Large intestine (tissue), 12 donors: ENCODE measurements at places on chromosomes 7 and 10. TPM values are rescaled to one million over a fixed set of nuclear protein-coding genes. Genes with fewer than 3 reads are reported as not detected.

DNA sequence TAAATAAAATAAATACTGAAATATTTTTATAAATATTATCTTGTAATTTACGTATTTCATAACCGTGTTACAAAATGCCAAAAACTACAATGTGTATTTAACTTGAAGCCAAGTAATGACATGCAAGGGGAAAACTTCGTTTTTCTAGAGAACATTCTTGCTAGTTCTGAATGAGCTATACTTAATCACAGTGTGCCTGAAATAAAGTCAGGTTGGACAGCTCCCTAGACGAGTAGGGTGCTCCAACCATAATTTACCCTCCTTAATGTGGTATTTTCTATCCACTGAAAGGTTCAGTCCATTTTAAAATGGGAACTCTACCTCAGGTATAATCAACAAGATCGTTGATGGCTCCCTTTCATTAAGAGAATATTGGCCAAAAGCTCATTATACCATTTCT is 194.5 kb upstream of the AHR start:
- no peak for DNase-seq

DNA sequence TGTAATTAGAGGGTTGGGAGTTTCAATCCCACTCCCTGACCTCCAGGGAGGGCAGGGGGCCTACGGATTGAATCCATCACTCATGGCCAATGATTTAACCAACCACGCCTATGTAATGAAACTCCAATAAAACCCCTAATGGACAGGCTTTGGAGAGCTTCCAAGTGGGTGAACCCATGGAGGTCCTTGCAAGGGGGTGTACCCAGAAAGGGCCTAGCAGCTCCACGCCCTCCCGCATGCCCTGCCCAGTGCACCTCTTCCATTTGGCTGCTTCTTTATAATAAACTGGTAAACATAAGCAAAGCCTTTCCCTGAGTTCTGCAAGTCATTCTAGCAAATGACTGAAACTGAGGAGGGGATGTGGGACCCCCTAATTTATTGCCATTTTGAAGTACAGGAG is 280.1 kb downstream of the FRMD4A start:
- no peak for DNase-seq

DNA sequence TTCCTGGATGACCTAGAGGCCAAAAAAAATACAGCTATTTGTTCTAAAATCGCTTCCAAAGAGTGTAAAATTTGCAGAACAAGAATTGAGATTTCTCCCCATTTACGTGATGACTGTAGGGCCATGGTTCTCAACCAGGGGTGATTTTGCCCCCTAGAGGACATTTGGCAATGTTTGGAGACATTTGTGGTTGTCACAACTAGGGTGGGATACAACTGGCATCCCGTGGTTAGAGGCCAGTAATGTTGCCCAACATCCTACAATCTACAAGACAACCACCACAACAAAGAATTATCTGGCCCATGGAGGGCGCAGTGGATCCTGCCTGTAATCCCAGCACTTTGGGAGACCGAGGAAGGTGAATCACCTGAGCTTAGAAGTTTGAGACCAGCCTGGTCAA is 22.8 kb upstream of the MALSU1 start:
- no peak for DNase-seq

- peak; percentile 41 for DNase-seq
Observed at GRCh38 chr10:111076191-111076681, 593 bp upstream of the ADRA2A start.

GRCh38 chr10:62690703-62691102 is 113.8 kb upstream of the ADO start:
- DNase-seq = no peak

GRCh38 chr10:96188916-96189315 is 58.8 kb downstream of the ZNF518A start:
- DNase-seq = no peak

- no peak for DNase-seq
Observed at GRCh38 chr10:113494761-113495160, 58.1 kb upstream of the HABP2 start.

DNA sequence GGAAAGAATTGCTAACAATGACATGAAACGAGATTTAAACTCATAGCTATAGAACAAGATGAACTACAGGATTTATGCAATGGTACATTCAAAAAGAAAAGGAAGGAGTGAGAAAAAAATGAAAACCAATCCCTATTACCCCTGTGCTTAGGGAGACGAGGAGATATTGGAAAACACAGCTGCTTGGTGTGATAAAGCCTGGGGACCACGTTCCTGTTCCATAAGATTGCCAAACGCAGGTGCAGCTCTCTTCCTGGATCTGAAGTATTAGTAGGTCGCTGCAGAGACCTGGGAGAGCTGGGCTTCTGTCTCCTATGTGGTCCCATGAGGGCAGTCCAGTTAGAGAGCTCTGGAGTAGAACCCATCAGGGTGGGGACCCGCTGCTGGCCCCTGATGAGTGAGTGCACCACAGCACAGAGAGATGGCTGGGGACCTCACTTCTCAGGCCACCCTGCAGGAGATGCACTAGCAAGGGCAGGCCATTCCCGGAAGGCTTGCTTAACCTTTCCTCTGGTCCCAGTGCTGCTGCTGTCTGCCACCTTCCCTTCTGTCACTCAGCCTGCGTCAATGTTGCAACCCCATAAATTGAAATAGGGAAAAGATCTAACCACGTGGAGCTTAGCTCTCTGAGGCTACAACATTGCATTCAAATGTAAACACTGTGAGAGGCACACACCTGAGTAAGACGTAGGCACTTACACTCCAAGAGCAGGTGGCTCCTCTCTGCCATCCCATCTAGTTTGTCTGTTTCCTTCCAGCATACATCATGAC is 57.9 kb downstream of the MTPN start:
- DNase-seq = no peak

Gene AKR1D1
- polyA plus RNA-seq = 4.4 TPM

Gene RFC2
- 19.5 TPM for polyA plus RNA-seq

Gene AGR3
- 213 TPM for polyA plus RNA-seq

Gene DOCK1
- polyA plus RNA-seq = 29.5 TPM
